ENCODE measurements at places on chromosomes 5 and 9. TPM values are rescaled to one million over a fixed set of nuclear protein-coding genes. Genes with fewer than 3 reads are reported as not detected.

IL4 gene
- not detected for total RNA-seq

HABP4 gene
- total RNA-seq = 14.1 TPM

HAPLN1 gene
- total RNA-seq = not detected

C1QTNF2 gene
- total RNA-seq = under 0.01 TPM

SUSD3 gene
- 4.0 TPM for total RNA-seq

DAB2 gene
- 59.8 TPM for total RNA-seq

PTGES gene
- 56.2 TPM for total RNA-seq

LECT2 gene
- total RNA-seq = not detected

CDX1 gene
- total RNA-seq = not detected

TEX48 gene
- total RNA-seq = not detected

STPG3 gene
- not detected for total RNA-seq

LCNL1 gene
- 0.37 TPM for total RNA-seq

QRFP gene
- not detected for total RNA-seq

SOWAHA gene
- total RNA-seq = not detected

ADAMTS2 gene
- 39.7 TPM for total RNA-seq

JAK2 gene
- 5.9 TPM for total RNA-seq

CNTNAP3B gene
- not detected for total RNA-seq

WDR38 gene
- total RNA-seq = not detected

BTNL3 gene
- total RNA-seq = not detected

ROPN1L gene
- 1.1 TPM for total RNA-seq

RUFY1 gene
- 36.2 TPM for total RNA-seq

MYOZ3 gene
- total RNA-seq = 0.39 TPM

HTR4 gene
- not detected for total RNA-seq

ROR2 gene
- total RNA-seq = 0.78 TPM

CYSRT1 gene
- total RNA-seq = 0.37 TPM

NIPAL4 gene
- total RNA-seq = not detected

SLCO6A1 gene
- not detected for total RNA-seq

PCA3 gene
- total RNA-seq = under 0.01 TPM

NMRK1 gene
- total RNA-seq = 9.6 TPM

LRRC19 gene
- total RNA-seq = not detected

All from subcutaneous preadipocyte (primary cell).